ENCODE measurements at places on chromosomes 7 and 10. TPM values are rescaled to one million over a fixed set of nuclear protein-coding genes. Genes with fewer than 3 reads are reported as not detected.

Gene PCLO
- 0.98 TPM for total RNA-seq

Gene UCMA
- total RNA-seq = not detected

Gene IKZF1
- under 0.01 TPM for total RNA-seq

Gene IQUB
- 0.89 TPM for total RNA-seq

Gene LLCFC1
- not detected for total RNA-seq

Gene SHLD2
- total RNA-seq = 12.5 TPM

Gene SEMA3C
- total RNA-seq = 161 TPM

Gene VSTM2A
- total RNA-seq = not detected

Gene TFR2
- total RNA-seq = 0.33 TPM

Gene PRKAR2B
- total RNA-seq = 3.4 TPM

Gene OR2A5
- total RNA-seq = not detected

Gene NKX1-2
- total RNA-seq = not detected

Gene CYP2C19
- total RNA-seq = not detected

Gene HABP2
- 1.3 TPM for total RNA-seq

Gene FGFBP3
- total RNA-seq = 0.33 TPM

Gene BLNK
- not detected for total RNA-seq

Gene CHST3
- total RNA-seq = 45.5 TPM

Gene PPP1R9A
- total RNA-seq = 11.8 TPM
